ENCODE measurements at places on chromosomes 2 and 18. TPM values are rescaled to one million over a fixed set of nuclear protein-coding genes. Genes with fewer than 3 reads are reported as not detected.
A peak's percentile ranks its signal among the peaks of the same experiment; 100 is the strongest.

The TRAPPC8 gene
- 37.0 TPM for total RNA-seq

GRCh38 chr2:10891390-10891789 is 20.3 kb upstream of the KCNF1 start:
- DNase-seq: no peak

GRCh38 chr18:1585881-1586488 is 681.3 kb downstream of the ADCYAP1 start:
- DNase-seq: no peak

- no peak for DNase-seq
Observed at GRCh38 chr2:231133365-231134099, 8.7 kb upstream of the HTR2B start.

GRCh38 chr2:239035361-239035814 is 187.5 kb downstream of the TWIST2 start:
- peak; percentile 55 for DNase-seq
